ENCODE measurements at places on chromosomes 3 and 15.

- DNase-seq: no peak
These were observed 6.6 kb downstream of the FAM98B start for GRCh38 chr15:38460543-38460942.

- no peak for DNase-seq
These were observed 8.6 kb upstream of the CERS3 start for GRCh38 chr15:100537331-100537730.

DNA sequence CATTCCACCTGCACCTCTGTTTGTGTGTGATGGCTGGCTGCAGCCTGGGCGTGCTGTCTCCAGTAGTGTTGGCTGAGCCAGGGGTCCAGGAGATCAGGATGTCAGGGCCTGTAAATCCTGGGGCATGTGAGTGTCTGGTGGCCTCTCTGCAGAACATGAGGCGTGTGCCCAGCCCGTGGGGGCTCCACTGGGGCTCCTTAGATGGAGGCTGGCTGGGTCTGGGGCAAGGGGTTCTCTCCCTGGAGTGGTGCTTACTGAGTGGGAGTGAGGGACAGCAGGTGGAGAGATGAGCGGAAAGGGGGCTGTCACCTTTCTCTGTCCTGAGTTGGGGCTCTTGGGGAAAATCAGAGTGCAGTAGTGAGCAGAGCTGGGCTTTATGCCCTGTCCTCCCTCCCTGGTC lies 152.2 kb downstream of the CHDH start:
- no peak for DNase-seq

DNA sequence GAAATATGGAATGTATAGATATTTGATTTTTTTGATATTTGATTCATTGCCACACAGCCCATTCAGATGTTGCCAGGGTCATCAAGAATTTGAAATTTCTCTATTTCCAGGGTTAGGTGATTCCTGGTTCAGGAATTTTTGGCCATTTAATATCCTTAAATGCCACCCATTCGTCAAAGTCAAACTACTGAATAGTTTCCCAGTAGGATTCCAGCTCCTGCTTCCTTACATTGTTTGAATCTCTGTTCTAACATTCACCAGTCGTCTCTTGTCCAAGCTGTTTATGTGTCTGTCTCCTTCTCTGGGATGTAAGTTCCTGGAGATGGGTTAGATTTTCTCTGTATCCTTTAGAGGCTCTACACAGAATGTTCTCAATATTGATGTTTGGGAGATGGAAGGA lies 124.9 kb upstream of the TLE3 start:
- DNase-seq: no peak

DNA sequence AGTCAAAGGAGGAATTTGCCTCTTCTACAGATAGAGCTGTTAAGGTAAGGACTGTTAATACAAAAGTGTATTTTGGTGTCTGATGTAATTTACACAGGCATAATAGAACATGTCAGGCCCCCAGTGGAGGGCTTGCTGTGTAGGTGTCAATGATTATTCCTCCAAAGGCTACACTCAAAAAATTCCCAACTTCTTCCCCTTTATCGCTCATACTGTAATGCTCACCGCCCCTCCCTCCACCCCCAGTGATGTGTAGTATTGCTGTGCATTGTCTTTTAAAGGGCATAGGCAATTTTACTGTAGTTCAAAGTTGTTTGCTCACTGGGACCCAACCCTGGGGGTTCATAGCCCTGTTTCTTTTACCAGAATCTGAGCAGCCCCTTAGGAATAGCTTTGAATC lies 32.2 kb downstream of the NSUN3 start:
- no peak for DNase-seq

GRCh38 chr3:188526057-188526456 lies 372.1 kb downstream of the LPP start:
- DNase-seq: no peak

All from activated CD4-positive, alpha-beta T cell treated with anti-CD3 and anti-CD28 coated beads, Interleukin-2, amount 10 ng/mL, durations not matched to agents 7 days and 5 days (primary cell).